Activated T-cell treated with anti-CD3 and anti-CD28 coated beads, Interleukin-2, amount 50 U/mL, for 72 hours (primary cell): ENCODE measurements at places on chromosomes 5 and 9. TPM values are rescaled to one million over a fixed set of nuclear protein-coding genes. Genes with fewer than 3 reads are reported as not detected.

DNA sequence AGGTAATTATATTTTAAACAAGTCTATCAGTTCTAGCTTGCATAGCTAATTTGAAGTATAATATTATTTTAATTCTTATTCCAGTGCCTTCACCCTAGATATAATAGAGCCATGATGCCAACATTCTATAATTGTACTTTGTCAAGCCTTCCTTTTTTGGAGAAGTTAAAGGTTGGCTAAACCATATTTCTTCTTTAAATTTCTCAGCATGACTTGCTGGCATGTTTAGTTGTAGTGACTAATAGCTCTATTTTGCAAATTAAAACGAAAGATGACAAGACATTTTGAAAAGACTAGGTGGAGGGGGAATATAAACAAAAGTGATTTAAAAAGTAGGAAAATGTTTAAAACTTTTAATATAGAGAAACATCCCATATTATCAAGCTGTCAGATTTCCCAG is 400.7 kb downstream of the PSAT1 start:
- no peak for DNase-seq
- H3K27ac ChIP-seq, result no peak overlapping the region
- no peaks in the 10 kb centered on the region for H3K4me1 ChIP-seq
- H3K4me3 ChIP-seq, result no peak overlapping the region
- H3K27me3 ChIP-seq, result no peaks in the 10 kb centered on the region
- H3K36me3 ChIP-seq, result no peaks in the 10 kb centered on the region

- H3K4me1 ChIP-seq, result peaks cover 8% of the 10 kb centered on the region
- H3K27me3 ChIP-seq, result peaks cover 14% of the 10 kb centered on the region
These were observed 66.8 kb upstream of the ITGA2 start for GRCh38 chr5:52922384-52922783.

DNA sequence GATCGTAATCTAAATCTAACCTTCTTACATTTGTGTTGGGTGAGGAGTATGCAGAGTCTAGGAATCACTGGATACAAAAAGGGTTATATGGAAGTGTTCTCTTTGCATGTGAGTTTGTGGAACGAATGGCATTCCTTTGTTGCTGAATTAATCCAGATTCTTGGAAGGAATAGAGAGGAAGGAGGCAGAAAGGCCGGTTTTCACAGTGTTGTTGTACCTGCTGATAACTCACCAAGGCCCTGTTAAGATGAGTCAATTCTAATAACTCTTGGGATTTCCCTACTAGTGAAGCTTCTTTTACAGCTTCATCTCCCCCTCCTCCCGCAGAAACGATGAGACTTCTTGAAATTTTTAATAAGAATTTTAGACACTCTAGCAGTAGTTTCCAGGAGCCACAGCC is 84.0 kb downstream of the ZSWIM6 start:
- DNase-seq, result no peak
- H3K27ac ChIP-seq, result no peak overlapping the region
- H3K4me1 ChIP-seq, result peaks cover 29% of the 10 kb centered on the region
- peaks cover 2% of the 10 kb centered on the region for H3K36me3 ChIP-seq
- H3K27me3 ChIP-seq, result no peaks in the 10 kb centered on the region

DNA sequence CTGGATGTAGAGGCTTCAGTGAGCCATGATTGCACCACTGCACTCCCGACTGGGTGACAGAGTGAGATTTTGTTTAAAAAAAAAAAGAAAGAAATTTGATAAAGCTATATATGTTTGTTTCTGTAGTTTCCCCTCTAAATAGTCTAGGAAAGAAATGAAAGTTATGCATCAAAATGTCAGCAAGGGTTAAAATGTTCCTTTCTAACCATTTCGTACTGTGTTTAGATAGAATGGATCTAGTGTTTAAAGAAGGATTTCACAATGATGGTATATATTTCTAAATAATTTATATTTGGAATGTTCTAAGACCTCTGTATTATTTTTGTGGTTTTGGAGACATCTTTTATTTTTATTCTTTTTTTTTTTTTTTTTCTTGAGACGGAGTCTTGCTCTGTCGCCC is 22.7 kb downstream of the TEK start:
- H3K36me3 ChIP-seq, result no peaks in the 10 kb centered on the region
- H3K4me1 ChIP-seq, result no peaks in the 10 kb centered on the region
- H3K4me3 ChIP-seq, result no peak overlapping the region
- no peak overlapping the region for H3K27ac ChIP-seq
- no peak for DNase-seq

- H3K27me3 ChIP-seq, result no peaks in the 10 kb centered on the region
- no peaks in the 10 kb centered on the region for H3K36me3 ChIP-seq
- H3K27ac ChIP-seq, result no peak overlapping the region
- no peak overlapping the region for H3K4me3 ChIP-seq
These were observed 448.9 kb downstream of the BNC2 start for GRCh38 chr9:16421532-16421931.

DNA sequence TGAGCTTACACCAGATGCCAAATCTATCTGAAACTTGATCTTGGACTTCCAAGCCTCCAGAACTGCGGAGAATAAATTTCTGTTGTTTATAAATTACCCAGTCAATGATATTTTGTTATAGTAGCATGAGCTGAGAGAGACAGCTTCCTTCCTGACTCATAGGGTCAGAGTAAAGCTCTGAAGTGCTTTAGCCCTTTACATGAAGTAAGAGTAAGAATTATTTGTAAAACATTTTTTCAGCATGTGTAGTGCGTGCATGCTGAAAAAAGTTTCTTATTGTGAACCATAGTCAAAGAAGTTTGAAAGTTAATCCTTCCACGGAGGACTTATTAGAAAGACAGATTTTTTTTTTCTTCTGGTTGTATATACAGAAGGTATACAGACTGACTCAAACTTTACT is 172.4 kb downstream of the DMRT2 start:
- H3K4me3 ChIP-seq, result no peak overlapping the region
- H3K27me3 ChIP-seq, result no peaks in the 10 kb centered on the region
- H3K27ac ChIP-seq, result no peak overlapping the region
- no peaks in the 10 kb centered on the region for H3K4me1 ChIP-seq

DNA sequence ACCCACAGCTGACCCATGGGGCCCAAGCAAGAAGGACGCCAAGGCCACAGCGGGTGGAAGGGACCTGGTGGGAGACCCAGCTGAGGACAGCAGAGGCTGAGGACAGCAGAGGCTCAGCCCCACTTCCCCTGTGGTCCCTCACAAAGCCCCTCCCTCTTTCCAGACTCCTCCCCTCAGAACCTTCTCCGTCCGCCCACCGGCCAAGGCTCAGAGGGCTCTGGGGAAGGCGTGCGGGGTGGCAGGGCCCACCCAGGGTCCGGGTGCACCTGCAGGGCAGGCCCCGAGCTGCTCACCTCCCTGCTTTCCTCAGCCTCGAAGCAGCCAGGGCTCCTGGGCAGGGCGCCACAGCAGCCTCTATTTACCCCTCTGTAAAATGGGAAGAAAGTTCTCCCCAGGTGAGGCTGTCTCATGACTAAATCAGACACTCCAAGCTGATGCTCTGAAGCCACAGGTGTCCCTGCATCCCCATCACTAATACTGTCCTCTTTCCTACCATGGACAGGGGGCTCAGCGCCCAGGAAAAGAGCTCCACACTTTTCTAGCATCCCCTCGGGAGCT is 137.9 kb upstream of the PPP1R26 start:
- no peak overlapping the region for H3K27ac ChIP-seq
- no peak overlapping the region for H3K4me3 ChIP-seq
- DNase-seq, result no peak
- peaks cover 6% of the 10 kb centered on the region for H3K27me3 ChIP-seq

DNA sequence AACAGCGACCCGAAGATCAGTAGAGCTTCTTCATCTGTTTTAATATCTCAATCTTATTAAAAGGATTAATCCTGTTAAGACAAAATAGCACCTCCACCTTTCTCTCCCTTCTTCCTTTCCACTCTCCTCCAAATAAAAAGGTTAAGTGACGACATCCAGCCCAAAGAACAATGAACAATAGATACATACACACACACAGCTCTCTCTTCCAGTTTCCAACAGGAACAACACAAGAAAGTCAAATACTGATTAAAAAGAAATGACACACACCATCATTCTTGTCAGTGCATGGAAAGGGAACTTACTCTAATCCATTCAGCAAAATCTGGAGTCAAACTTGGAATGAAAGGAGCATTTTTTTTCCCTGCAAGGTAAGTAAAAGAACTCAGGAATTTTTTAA is 2.8 kb downstream of the ARL15 start:
- H3K36me3 ChIP-seq, result no peaks in the 10 kb centered on the region
- no peak overlapping the region for H3K27ac ChIP-seq
- H3K4me3 ChIP-seq, result no peak overlapping the region
- H3K27me3 ChIP-seq, result no peaks in the 10 kb centered on the region
- peaks cover 50% of the 10 kb centered on the region for H3K4me1 ChIP-seq

DNA sequence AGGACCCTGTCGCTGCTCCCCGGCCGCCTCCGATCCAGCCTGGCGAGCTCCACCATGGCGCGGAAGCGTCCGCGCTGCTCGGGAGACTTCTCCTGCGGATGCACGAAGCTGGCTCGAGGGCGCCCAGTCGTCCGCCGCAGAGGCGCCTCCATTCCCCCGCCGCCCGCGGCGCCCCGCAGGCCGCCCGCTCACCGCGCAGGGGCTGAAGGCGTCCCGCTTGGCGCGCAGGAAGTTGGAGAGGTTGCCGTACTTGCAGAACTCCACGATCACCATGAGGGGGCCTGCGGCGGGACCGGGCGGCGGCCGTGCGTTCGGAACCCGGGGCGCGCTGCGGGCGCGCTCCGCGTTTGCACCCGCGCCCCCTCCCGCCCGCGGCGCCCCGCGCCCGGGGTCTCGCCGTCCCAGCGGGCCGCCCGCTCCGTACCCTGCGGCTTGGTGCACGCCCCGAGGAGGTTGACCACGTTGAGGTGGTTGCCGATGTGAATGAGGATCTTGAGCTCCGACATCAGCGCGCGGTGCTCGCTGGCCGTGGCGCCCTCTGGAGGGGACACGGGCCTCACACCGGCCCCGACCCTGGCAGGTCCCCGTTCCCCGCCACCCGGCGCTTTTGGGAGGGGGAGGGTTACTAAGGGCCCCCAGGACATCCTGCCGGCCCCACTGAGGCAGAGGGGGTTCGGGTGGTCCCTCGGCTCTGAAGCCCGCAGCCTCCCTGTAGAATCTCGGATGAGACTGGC is 27.7 kb upstream of the SCGB3A1 start:
- H3K27me3 ChIP-seq, result no peaks in the 10 kb centered on the region
- no peaks in the 10 kb centered on the region for H3K36me3 ChIP-seq

- no peak overlapping the region for H3K27ac ChIP-seq
- DNase-seq, result no peak
- peaks cover 8% of the 10 kb centered on the region for H3K27me3 ChIP-seq
- no peak overlapping the region for H3K4me3 ChIP-seq
- H3K36me3 ChIP-seq, result no peaks in the 10 kb centered on the region
These were observed 91.4 kb downstream of the TMEM167A start for GRCh38 chr5:82985763-82986162.

DNA sequence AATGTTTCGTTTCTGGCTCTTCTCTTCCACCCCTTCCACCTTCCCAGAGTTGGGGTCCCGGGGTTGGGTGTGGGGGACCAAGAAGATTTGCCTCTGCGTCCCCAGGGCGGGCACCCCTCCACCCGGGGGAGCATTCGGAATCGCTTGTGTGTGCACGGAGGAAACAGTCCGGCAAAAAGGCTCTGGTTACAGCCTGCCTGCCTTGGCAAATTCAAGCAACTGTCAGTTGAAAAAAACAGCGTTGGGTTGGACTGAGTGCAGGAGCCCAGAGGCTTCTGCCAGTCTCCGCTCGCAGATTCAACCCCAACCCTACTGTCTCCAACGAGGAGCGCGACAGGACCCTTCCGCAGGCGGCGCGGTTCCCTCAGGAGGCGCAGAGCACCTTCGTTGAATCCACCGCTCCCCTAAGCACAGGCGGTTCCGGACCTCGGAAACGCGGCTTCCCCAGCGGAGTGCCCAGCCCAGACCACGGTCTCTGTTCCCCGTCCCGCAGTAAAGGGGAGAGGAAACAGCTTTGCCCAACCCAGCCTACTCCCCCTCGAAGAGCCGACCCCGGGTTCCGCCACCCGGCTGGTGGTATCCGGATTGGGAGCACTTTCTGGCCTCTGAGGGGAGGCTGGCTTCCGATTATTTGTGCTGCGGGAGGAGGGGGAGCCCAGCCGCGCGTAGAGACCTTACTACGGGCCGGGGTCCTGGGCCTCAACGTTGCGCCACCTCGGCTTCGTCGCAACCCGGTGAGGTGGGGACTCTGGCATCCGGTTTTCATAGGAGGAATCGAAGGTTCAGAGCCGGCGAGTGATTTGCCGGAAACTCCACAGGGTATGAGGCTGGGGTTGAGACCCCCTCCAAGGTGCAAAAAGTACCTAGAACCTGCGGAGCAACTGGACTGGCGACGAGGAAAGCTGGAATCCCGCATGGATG is 9.6 kb downstream of the LHX6 start:
- H3K4me1 ChIP-seq, result peaks cover 29% of the 10 kb centered on the region
- DNase-seq, result no peak
- no peaks in the 10 kb centered on the region for H3K36me3 ChIP-seq
- peaks cover 90% of the 10 kb centered on the region for H3K27me3 ChIP-seq
- no peak overlapping the region for H3K27ac ChIP-seq

DNA sequence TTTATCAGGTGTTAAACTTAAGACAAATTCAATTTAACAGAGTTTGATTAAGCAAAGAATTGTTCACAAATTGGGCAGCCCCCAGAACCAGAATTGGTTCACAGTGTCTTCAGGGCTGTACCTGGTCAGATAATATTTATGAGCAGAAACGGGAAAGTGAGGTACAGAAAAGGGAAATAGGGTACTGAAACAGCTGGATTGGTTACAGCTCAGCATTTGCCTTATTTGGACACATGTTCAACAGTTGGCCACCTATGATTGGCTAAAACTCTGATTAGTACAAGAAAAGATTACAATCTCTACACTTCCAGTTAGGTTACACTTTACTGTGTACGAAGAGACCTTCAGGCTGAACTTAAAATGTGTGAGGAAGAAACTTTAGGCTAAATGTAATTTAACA is 18.7 kb downstream of the LRRC70 start:
- peaks cover 6% of the 10 kb centered on the region for H3K4me1 ChIP-seq
- peaks cover 14% of the 10 kb centered on the region for H3K36me3 ChIP-seq
- no peaks in the 10 kb centered on the region for H3K27me3 ChIP-seq
- H3K27ac ChIP-seq, result no peak overlapping the region
- H3K4me3 ChIP-seq, result no peak overlapping the region

GRCh38 chr9:82997476-82998140 is 65.3 kb downstream of the RASEF start:
- H3K27ac ChIP-seq, result no peak overlapping the region
- DNase-seq, result no peak
- H3K4me3 ChIP-seq, result no peak overlapping the region
- no peaks in the 10 kb centered on the region for H3K36me3 ChIP-seq

GRCh38 chr5:113678924-113679575 is 165.6 kb downstream of the YTHDC2 start:
- peak; percentile 49 for DNase-seq
- no peaks in the 10 kb centered on the region for H3K36me3 ChIP-seq
- no peaks in the 10 kb centered on the region for H3K4me1 ChIP-seq
- H3K27me3 ChIP-seq, result no peaks in the 10 kb centered on the region
- H3K4me3 ChIP-seq, result no peak overlapping the region

- H3K27me3 ChIP-seq, result no peaks in the 10 kb centered on the region
- peaks cover 1% of the 10 kb centered on the region for H3K36me3 ChIP-seq
- no peak overlapping the region for H3K4me3 ChIP-seq
- peaks cover 48% of the 10 kb centered on the region for H3K4me1 ChIP-seq
- peak overlapping the region; percentile 39 for H3K27ac ChIP-seq
These were observed 301.1 kb downstream of the NR3C1 start for GRCh38 chr5:143102411-143102810.

GRCh38 chr5:23419115-23419514 is 88.3 kb upstream of the PRDM9 start:
- no peaks in the 10 kb centered on the region for H3K4me1 ChIP-seq
- H3K4me3 ChIP-seq, result no peak overlapping the region
- H3K36me3 ChIP-seq, result peaks cover 2% of the 10 kb centered on the region
- no peaks in the 10 kb centered on the region for H3K27me3 ChIP-seq

FGF10 gene
- total RNA-seq, result not detected

TAF11L5 gene
- not detected for total RNA-seq

ACOT12 gene
- not detected for total RNA-seq

DNM1 gene
- 2.4 TPM for total RNA-seq

PRKAA1 gene
- total RNA-seq, result 62.7 TPM

NUTM2G gene
- total RNA-seq, result not detected

PDE8B gene
- 0.07 TPM for total RNA-seq

GRXCR2 gene
- not detected for total RNA-seq
